ENCODE measurements at places on chromosomes 5 and 9.
A peak's percentile ranks its signal among the peaks of the same experiment; 100 is the strongest.

- peak; percentile 98 for DNase-seq
Measured at GRCh38 chr5:143536364-143536763, 132.9 kb upstream of the NR3C1 start.

DNA sequence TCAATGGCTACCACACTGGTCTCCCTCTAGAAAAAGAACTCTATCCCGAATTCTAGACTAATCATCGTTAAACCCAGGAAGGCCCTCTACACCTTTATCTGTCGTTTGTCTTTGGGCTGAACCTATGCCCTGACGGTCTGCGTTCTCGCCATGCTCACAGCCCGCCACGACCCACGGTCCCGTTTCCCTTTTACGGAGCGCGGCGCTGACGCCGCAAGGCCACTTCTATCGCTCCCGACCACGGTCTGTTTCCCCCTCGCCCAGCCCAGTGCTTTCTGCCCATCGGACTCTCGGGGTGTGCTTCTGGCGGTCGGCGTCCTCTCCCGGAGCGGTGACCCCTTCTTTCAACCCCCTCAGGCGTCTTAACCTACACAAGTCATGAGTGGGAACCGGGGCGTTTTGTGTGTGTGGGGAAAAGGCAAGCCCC is 974 bp downstream of the C9orf40 start:
- DNase-seq, result peak; percentile 39

DNA sequence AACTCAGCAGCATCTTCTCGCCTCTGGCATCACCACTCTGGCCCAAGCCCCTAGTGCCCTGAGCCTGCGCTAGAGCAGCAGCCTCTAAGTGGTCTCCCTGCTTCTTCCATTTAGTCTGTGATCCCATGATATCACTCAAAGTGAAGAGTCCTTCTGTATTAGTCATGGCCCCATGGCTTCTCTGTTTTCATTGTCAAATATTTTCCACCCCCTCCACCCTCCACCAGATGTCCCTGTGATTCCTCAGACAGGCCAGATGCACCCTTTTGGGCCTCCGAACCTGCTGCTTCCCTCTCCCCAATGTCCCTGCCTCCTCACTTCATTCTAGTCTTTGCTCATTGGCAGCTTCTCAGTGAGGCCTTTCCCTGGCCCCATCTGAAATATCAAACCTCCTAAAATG is 299.2 kb downstream of the SPOCK1 start:
- DNase-seq, result peak; percentile 79

DNA sequence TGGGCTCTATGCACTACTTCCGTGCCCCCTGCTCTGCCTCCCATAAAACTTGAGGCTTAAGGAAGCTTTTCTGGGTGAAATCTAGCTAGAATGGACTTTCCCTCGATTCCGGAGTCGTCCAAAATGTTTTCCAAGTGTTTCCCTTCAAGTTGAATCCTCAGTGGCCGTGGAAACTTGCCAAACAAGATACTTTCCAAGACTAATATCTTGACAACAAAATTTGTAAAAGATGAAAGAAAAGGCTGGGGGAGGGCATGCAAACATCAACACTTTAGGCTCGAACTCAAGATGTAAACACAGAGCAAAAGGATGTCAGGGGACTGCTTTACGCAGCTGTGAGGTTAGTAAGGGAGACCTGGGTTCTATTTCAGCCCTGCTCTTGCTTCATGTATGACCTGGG is 482.8 kb upstream of the KLF4 start:
- DNase-seq, result no peak

DNA sequence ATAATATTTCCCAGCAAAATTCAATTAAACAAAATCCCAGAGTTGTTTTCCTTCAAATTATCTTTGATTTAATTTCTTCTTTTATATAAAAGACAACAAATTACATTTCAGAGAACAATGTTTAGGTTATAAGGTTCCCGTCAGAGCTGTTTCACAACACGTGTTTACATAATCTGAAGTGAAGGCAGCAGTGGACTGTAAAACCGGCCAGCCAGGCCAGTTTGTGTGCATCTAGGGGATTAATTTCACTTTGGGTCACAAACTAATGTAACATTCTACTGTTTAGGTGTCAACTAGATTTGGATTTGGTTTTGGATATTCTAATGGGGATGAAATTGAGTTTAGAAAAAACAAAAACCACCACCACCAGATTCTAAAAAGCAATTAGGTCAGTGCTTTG is 86.5 kb upstream of the PLPP1 start:
- no peak for DNase-seq

GRCh38 chr5:96785326-96786109 is 22.2 kb downstream of the ERAP1 start:
- no peak for DNase-seq

- no peak for DNase-seq
Measured at GRCh38 chr5:4531756-4532704, 608.1 kb upstream of the ADAMTS16 start.

- DNase-seq, result no peak
Measured at GRCh38 chr5:43225649-43226245, 33.7 kb downstream of the NIM1K start.

- no peak for DNase-seq
Measured at GRCh38 chr5:150611026-150611425, 29.4 kb upstream of the SYNPO start.

DNA sequence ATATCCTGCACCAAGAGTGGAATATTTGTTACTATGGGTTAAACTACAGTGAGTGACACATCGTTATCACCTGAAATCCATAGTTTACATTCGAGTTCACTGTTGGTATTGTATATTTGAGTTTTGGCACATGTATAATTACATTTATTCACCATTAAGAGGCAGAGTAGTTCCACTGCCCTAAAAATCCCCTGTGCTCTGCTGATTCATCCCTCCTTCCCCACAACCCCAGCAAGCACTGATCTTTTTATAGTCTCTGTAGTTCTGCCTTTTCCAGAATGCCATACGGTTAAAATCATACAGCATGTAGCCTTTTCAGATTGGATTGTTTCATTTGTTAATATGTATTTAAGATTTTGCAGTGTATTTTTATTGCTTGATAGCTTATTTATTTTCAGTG is 495.2 kb downstream of the DIRAS2 start:
- DNase-seq, result no peak

DNA sequence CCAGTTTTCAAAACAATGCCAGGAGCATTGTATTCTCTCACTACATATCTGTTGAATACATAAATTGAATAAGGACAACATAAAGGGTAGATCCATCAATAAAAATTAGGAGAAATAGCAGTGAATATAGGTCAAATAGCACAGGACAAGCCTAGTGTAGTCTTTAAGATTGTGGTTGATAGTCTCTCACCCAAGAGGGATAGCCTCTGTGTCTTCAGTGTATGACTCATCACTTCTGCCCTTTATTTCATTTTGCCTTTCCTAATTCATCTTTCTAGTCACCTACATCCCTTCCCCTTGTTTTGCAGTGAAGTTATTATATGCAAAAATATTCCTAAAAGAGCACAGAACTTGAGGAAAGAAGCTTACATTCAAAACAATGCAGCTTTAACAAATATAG is 335.0 kb upstream of the TUSC1 start:
- DNase-seq, result no peak

DNA sequence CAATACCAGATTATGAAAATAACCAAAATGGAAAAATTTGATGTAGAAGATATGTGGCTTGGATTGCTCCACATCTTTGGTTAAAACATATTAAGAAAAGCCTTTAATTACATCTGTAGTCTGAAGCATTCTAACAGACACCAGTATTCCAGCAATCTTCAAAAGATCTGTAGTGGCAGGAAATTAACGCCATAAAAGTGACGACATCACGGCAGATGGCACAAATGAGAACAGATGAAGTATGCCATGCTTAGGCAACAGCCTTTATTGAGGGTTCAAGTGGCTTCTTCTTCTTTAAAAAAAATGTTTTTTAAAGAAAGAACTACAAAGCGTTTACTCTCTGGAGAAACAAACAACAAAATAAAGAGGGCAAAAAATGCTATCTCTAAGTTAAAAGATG is 164.2 kb downstream of the MEF2C start:
- DNase-seq, result no peak

DNA sequence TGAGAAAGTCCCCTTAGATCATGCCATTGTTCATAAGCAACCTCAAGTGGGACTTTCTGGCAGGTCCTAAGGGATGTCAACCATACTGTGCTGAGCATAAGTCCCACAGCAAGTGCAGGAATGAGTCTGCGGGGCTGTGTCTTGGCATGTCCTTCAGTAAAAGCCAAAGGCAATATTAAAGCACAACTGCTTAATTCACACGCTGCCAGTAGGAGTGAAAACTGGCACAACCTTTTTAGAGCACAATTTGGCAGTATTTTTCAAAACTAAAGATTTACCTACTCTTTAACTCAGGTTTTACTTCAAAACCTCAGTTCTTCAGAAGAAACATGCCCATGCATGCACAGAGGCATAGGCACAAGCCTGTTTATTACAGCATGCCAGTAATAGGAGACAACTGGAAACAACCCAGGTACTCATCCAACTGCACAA is 24.4 kb upstream of the SMAD5 start:
- no peak for DNase-seq

- no peak for DNase-seq
Measured at GRCh38 chr5:101969742-101970141, 326.3 kb downstream of the SLCO4C1 start.

GRCh38 chr5:73534011-73534644 is 31.3 kb downstream of the ANKRA2 start:
- DNase-seq, result no peak
